ENCODE measurements at places on chromosomes 5 and 9.

DNA sequence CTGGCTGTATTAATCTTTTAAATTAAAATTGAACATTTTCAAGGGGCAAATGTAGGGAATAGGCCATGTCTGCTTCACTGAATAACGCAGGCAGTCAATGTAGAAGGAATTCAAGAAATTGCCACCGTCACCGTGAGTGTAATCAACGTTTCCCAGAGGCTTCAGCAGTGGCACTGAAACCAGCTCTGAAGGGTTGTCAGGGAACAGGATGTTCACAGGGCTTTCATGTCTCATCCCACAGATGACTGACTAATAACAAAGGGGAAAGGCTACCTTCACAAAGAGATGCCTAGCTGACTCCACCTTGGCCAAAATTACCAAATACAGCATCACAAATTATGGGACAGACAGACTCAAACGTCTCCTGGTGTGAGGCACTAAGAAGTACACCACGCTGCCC, 70.4 kb upstream of the SIMC1 start:
- DNase-seq = no peak

- no peak for DNase-seq
Measured at GRCh38 chr5:172659909-172660628, 19.0 kb downstream of the NEURL1B start.

DNA sequence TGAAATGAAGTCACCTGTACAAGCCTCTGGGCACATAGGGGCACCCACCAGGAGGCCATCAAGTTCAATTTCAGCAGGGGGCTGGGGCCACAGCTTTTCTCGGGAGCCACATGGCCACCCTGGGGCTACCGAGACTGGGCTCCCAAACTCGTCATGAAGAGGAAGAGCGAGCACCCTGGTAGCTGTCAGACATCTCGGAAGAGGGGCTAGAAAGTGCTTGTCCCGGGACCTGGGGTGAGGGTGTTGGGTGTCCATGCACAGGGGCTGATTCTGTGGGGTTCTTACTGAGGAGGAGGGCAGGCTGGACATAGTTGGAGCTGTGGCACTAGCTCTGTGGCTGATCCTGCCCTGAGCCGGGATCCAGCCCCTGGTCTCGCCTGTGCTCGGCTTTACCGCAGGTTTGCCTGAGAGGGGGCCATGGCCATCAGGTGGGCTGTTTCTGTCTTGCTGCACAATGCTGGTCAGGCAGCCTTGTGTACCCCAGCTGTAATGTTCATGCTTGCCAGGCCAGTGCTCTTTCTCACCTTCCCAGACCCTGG, 70.3 kb downstream of the PHF2 start:
- no peak for DNase-seq

GRCh38 chr5:105688227-105688792, 1982.4 kb downstream of the EFNA5 start:
- DNase-seq = no peak

DNA sequence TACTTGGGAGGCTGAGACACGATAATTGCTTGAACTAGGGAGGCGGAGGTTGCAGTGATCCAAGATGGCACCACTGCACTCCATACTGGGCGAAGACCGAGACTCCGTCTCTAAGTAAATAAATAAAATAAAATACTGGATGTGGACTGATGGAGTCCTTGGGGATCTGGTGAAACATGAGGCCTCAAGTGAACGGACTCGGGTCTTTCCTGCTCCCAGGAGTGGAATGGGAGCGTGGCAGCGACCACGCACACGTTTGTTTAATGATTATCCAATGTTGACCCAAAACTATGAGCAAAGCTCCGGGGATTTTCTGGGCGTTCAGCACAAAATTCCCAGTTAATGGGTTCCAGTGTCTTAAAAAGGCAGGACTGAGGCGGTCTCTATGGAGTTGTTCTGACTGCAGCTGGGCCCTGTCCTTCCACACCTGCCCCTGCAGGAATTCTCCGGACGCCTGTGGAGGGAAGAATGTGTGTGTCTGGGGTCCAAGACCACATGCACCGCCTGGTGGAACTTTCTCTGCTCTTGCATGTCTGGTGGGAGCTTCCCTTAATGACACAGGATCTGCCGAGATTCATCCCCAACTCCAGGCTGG, 26.6 kb downstream of the NEK6 start:
- DNase-seq = no peak

- no peak for DNase-seq
Measured at GRCh38 chr5:104084896-104085295, 522.3 kb upstream of the NUDT12 start.

GRCh38 chr5:154948313-154948712, 7.4 kb downstream of the MRPL22 start:
- no peak for DNase-seq

GRCh38 chr5:148060309-148060708, 3.5 kb upstream of the SPINK5 start:
- DNase-seq = no peak

- DNase-seq = no peak
Measured at GRCh38 chr5:138986186-138986800, 111.2 kb upstream of the LRRTM2 start.

DNA sequence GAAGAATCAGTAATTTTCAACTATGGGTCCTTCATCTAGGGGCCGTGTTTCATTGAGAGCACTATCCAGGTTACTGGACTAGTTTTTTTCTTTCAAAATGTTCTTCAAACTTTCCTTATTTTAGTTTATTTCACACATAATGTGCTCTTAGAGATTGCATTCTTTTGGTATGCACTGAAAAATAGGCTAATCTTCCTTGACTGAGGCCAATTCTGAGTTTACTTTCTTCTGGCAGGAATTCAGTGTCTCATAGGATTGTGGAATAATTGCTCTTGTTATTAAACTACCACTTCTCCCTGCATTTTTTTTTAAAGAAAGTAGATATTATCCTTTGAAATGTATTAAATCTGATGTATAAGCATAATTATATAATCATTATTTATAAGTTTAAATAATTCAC, 624.5 kb downstream of the RAB3C start:
- no peak for DNase-seq

DNA sequence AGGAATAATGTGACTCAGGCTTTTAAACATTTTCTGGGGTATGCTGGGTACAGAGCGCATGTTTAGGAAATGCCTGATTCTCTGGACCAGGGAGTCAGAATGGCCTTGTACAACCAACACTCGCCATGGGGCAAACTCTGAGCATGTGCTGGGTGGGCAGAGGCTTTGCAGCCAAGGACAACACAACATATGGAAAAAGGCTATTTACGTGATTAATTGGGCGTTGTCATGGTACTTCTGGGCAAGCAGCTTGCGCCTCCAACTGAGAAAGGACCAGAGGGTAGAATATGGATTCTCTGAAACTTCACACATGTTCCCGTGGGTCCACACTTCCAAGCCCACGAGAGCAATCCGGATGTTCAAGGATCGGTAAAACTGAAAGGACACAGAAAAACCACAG, 49.1 kb downstream of the NIPAL4 start:
- no peak for DNase-seq

DNA sequence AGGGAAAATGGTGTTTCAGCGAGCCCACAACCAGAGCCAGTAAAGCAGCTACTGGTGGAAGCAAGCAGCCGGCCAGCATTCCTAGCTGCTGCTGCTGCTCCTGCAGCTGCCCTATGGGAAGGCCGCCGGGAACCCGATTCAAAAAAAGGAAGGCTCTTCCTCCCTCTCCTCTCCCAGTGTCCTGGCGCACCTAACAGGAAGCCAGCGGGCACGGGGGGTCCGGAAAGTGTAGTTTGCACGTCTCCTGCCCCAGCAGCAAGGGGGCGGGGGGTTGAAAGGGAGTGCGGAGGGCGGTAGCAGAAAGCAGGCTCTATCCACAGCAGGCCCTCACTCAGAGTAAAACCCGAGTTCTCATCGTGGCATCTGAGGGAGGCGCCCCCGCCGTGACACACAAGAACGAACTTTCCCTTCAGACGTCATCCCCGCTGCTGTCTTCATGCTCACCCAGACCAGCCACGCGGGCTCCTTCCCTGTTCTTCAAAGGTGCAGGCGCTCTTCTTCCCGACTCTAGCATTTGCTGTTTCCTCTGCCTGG, 16.5 kb downstream of the GRXCR2 start:
- DNase-seq = no peak

GRCh38 chr9:121851641-121852091, 200.2 kb downstream of the DAB2IP start:
- DNase-seq = no peak

DNA sequence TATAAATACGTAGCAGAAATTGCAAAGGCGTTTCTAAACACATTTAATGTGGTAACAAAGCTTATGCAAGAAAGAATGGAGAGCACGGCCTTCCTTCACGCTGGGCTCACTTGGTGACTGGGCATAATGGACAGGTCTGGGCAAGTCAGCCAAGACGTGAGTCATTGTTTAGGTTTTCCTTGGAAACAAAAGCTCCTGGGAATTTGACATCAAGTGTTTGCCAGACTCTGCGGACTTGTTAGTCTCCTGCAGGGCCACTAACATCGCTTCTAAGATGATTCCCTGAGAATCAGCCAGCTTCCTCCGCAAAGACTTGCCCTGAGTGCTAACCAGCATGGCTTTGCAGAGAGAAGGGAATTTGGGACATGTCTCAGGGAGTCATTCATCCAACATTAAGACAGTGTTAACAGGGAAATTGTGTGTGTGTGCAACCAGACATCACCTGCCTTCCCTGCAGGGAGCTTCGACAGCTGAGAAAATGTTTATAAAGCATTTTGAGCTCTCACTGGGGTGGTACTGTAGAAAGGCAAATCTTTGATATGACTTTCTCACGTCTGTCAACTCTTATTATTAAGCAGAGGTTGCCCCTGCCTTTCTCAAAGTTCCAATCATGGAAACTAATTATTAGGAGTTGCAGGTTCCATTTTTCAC, 182.5 kb downstream of the NTRK2 start:
- DNase-seq = no peak

- no peak for DNase-seq
Measured at GRCh38 chr9:38380872-38381534, 11.5 kb upstream of the ALDH1B1 start.

DNA sequence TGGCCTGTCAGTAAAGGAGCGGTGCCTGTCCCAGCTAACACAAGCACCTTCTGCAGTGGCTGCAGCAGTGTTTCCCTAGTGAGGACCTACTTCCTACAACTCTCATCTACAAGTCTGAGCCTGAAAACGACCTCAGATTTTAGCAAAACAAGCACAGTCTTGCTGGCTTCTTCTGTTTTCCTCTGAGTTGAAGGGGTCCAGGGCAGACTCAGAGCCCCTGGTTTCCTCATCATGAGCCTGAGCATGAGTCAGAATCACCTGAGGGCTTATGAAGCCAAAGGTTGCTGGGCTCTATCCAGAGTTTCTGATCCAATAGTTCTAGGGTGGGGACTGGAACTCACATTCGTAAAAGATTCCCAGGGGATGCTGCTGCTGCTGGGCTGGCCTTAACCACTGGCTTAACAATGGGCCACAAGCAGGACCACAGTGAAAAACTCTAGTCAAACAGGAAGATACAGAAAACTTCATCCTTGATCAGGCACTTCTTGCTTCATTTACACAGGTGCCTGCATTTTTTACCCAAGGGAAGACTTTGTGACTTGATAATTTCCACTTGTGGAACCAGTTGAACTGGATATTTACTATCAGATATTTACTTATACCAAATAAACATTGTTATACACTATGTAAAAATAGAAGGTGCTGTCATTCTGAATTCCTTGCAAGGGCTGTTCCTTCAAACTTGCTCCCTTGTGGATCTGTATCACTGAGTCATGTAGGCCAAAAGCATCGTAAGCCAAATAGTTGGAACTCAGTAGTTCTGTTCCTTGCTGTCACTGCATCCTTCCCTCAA, 4.3 kb upstream of the ACER2 start:
- DNase-seq = no peak

DNA sequence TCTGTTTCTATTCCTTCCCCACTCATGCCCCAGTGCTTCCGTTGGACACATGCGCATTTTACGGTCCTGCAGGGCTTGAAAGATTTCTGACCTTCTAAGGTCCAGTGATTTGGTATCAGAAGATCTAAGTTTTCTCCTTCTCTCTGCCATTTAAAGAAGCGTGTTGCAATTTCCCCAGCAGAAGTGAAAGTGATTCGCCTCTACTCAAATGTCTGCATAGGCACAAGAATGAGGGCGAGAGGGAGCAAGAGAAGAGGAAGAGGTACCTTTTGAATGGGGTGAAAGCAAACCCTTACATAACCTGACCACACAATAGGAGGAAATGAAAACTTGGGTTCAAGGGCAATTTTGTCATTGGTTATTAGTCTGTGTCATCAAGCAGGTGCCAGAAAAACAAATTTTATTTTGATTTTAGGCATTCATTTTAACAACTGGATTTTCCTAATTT, 31.7 kb upstream of the NR3C1 start:
- peak; percentile 12 for DNase-seq

DNA sequence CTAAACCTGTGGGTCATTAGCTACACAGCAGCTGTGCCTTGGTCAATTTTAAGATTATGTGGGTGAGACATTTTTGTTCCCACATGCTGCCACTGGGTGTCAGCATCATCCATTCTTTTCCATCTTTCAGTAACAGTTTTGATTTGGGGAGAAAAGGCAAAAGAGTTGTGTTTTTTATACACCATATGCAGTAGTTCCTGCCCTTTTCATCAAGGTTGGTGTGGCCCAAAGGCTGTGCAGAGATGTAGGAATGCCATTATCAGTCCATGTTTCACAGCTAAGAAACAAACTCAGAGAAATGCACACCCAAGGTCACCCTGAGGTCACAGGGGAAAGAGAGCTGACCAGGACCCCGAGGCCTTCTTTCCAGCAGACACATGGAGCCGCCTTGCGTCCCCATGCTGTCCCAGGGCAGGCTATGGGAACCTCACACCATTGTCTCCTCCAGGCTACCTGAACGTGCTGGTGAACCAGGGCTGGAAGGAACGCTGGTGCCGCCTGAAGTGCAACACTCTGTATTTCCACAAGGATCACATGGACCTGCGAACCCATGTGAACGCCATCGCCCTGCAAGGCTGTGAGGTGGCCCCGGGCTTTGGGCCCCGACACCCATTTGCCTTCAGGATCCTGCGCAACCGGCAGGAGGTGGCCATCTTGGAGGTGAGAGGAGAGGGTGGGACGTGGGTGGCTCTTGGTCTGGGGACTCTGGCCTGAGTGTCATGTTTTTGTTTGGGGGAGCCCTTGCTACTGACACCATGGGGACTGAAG, 27.8 kb upstream of the GRPEL2 start:
- DNase-seq = peak; percentile 71

DNA sequence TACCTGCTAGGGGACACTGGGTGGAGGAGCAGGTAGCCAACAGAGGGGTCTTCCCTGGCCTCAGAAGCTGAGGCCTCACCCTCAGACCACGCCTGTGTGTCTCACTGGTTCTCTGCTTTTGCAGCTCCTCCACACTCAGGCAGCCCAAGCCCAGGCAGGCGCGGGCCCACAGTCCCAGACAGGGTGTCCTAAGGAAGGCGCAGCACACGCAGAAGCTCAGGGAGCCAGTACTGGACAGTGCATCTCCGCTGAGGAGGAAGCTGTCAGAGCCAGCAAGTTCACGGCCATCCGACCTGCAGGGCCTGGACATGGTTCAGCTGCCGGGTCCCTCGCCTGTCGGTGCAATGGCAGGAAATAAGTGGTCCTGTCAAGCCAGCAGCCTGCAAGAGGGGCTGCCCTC, 25.3 kb downstream of the CFAP90 start:
- DNase-seq = no peak

- DNase-seq = no peak
Measured at GRCh38 chr5:173890195-173890991, 2.2 kb downstream of the CPEB4 start.

All from CD8-positive, alpha-beta T cell (primary cell).